ENCODE measurements at places on chromosomes 5 and 9. TPM values are rescaled to one million over a fixed set of nuclear protein-coding genes. Genes with fewer than 3 reads are reported as not detected.

Gene GRM6
- polyA plus RNA-seq, result not detected

- no peak for DNase-seq
These were observed 103.2 kb downstream of the MSX2 start for GRCh38 chr5:174827558-174827957.

DNA sequence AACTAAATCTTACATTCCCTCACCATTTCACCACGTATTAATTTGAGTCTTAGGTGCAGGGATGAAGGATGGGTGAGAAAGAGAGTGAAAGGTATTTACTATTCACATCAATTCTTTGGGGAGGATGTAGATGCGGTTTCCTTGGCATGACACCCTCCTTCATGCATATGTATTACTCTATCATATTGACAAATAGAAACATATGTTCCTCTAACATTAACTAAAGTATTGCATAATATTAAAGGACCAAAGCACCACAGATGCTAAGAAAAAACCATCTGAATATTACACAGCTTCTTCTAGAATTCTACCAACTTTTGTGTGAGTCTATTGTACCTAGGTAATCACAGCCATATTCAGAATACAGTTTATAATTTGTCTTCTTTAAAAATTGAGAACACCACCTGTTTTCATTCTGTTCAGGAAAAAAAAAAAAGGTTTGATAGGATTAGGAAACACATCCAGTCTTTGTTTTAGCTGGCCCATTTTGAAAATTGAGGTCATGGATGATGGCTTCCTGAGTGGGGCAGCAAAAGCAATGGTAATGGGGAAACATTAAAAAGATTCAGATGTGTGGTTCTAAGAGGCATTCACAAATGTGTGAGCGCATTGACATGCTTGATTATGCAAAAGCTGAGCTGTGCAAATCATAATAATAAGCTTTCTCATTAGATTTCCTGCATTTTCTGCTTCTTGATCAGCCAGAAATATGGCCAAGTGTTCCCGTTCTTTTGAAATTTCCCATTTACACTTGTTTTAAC is 1011.5 kb upstream of the NUDT12 start:
- DNase-seq, result no peak

- no peak for DNase-seq
These were observed 22.4 kb downstream of the ZDHHC11B start for GRCh38 chr5:761854-762710.

Gene DOK3
- polyA plus RNA-seq, result 1.2 TPM

DNA sequence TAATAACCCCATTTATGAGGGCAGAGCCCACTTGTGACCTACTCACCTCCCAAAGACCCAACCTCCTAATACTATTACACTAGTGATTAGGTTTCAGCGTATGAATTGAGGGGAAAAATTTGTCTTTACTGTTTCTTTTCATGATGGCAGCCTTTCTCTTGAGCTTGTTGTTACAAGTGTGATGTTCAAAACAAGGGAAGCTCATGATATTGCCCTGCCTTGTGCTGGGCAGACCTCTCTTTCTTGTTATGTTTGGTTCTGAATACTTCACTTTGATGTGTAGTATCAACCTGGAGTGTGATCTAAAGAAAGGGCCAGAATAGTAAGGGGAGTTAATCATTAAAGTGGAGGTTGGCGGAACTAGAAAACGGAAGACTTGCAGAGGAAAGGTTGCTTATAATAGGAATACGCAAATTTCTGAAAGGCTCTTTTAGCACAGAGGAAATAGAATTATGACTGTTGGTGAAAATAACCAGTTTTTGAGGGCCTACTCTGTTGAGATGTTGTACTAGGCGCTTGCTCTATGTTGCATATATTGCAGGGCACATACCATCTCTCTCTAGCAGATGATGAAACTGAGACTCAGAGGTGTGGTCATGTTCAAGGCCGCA is 68.2 kb downstream of the MELK start:
- DNase-seq, result no peak

- no peak for DNase-seq
These were observed 25.1 kb downstream of the PALM2AKAP2 start for GRCh38 chr9:109805050-109805449.

Gene CSF2
- polyA plus RNA-seq, result not detected

DNA sequence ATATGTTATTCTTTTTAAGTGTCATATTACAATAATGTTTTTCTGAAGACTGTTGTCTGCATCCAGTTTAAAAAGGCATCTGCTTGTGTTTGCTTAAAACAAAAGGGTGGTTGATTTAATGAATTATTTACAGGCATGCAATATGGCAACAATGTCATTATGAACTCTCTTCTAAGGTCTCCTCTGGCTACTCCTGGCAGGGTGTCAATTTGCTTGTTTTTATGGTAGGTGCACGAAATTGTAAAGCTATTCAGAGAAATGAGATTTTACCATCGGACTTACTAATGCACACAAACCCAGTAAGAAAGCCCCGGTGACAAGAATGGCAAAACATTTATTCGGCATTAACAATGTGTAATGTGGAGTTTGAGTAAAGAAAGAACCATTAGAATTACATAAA is 539.8 kb upstream of the ZNF608 start:
- no peak for DNase-seq

DNA sequence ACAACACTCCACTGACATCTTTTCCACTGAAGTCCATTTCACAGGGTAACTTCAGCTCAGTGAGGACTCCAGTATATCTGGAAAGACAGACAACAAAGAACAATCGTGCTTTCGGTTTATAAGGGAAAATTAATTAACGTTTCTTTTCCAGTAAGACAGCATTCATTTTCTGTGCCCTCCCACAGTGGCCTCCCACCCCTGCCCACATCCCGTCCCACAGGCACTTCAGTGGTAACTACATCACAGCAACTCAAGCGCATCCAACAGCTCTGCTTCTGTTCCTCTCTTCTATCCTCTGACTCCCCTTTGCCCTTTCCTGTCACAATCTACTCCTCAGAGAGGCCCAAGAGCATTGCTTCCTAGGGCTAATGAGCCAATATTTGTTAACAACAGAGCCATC is 40.3 kb downstream of the GLDC start:
- no peak for DNase-seq

Gene PALM2AKAP2
- 7.8 TPM for polyA plus RNA-seq

Gene SEMA6A
- 0.23 TPM for polyA plus RNA-seq

GRCh38 chr9:107491081-107492053 is 1.8 kb upstream of the KLF4 start:
- DNase-seq, result no peak

DNA sequence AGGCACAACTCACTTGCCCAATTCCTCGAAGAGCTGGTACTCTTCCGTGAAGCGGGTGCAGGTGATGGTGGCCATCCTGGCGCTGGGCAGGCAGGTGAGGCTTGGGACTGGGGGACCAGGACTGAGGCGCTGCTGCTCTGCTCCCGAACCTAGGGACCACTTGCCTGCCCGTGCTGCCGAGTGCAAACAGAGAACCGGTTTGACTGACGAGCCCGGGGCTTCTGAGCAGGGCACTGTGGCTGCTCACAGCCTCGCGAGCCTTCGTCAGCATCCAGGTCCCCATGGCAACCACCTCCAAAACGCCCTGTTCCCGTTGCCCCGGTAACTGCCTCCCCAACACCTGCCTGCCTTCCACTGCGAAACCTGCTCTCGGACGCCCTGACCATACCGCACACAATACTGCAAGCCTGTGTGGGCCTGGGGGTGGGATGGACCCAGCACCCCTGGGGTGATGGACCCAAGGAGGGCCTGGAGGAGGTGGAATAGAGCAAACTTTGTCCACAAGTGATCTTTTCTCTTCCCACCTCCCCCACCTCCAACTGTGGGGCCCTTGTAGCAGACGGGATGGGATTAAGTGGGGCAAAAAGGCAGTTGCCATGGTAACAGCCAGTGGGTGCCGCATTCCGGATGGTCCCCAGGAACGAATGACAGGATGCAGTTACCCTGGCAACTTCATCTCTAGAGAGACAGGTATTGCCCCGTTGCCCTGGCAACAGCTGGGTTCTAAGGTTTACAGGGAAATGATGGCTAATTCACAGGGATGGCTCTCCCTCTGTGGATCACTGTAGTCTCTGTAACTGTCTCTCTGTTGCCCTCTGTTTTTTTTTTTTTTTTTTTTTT is at the start of gene CAMK2A:
CAMK2A (minus strand) TSS at position 223 of the 840 bp plus-strand sequence; CDS start at position 75, 148 bp downstream.
- DNase-seq, result no peak

Gene FOXD4L5
- polyA plus RNA-seq, result not detected

- DNase-seq, result no peak
These were observed 84.7 kb downstream of the PARP8 start for GRCh38 chr5:50751064-50751657.

DNA sequence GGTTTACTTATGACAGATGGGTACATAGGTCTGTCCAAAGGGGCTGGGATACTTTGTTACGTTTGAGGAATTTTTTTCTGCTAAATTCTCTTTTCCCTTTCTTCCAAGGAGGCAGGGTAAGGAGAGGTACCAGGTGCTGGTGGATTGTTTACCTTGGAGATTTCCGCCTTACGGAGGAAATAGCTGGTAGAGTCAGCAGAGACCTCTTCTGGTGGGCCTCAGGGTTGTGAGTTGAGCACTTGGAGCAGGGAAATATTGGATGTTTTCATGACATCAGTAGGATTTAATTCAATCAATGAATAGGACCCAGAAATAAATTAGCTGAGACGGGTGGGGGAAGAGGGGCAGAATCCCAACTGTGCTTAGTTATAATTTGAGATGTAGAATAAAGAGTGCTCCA is 60.0 kb upstream of the TAF11L2 start:
- DNase-seq, result no peak

- no peak for DNase-seq
These were observed 684 bp upstream of the JMY start for GRCh38 chr5:79235261-79235633.

GRCh38 chr5:103450333-103451061 is 112.1 kb downstream of the NUDT12 start:
- peak; percentile 79 for DNase-seq

DNA sequence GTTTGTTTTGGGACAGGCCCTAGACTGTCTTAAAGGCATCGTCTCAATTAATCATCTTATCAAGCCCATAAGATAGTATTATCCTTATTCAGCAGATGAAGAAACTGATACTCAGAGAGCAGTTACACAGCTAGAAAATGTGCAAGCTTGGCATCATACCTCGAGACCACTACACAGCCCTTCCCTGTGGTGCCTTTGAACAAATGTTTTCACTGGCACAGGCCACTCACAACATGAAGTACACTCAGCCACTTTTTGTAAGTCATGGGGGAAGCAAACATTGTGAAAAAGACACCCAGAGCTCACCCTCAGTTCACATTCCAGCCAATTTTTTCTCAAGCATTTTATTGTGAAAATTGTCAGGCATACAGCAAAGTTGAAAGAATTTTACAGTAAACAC is 122.5 kb downstream of the WDR41 start:
- DNase-seq, result no peak

GRCh38 chr9:85723215-85723614 is 18.5 kb downstream of the AGTPBP1 start:
- no peak for DNase-seq

Gene FCN2
- polyA plus RNA-seq, result not detected

Data from BJ (cell line).